ENCODE measurements at places on chromosomes 4 and X.

- DNase-seq = no peak
These were observed 280.1 kb downstream of the RAPGEF2 start for GRCh38 chr4:159382856-159383561.

DNA sequence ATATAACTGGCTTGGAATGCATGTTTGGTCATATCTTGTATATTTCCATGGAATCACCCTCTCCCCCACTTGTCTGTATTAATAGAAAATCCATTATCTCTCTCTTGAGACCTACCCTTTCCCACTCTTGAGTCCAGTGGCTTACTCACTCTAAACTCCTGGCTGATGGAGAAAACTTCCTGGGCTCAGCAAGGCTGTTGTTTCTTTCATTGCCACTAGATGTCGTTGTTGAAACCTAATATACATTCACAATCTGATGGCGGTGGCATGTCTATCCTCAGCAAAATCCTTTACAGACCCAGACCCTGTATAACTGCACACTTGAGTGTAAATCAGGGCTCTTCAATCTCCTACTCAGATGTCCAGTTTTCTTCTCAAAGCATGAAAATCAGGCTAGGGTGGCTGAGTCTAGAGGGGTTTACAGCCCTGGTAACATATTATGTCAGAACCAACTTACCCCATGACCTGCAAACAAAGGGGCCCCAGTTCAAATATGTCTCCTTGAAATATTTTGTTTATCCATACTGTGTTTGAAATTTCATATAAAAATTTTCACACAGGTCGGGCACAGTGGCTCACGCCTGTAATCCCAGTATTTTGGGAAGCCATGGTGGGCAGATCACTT lies 70.0 kb upstream of the FAM241A start:
- DNase-seq = no peak

DNA sequence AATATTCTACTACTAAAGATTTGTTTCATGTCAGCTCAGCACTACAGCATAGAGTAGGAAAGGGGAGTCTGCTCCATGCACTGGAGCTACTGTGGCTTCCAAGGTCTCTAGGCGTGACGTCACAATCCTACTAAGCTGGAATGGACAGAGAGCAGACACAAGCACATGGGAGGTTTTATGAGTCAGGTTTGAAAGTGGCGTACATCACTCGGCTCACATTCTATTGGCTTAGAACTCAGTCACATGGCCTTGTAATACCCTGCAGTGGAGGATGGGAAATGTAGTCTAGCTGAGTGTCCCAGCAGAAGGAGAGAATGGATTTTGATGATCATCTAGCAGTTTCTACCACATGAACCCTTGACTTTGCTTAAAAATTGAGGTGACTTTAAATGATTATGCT lies 624.8 kb upstream of the ATOH1 start:
- DNase-seq = no peak

DNA sequence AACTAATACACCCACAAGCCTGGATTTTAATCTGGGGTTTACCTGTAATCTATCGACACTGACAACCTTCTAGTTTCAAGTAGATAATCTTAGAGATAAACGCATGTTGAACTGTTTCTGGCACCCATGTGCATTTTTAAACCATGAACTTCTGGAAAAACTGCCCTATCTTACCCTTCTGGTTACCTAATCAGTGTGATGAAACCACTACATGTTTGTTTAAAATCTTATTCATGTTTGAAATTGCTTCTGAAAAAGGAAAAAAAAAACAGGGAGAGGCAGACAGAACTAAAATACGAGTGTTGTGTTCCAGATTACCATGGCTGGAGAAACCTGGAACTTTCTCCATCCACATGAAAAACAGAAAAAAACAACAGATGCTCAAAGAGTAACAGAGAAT lies 139.3 kb downstream of the MID1IP1 start:
- no peak for DNase-seq

GRCh38 chrX:121322159-121322558 lies 274.7 kb downstream of the GLUD2 start:
- DNase-seq = no peak

- no peak for DNase-seq
These were observed 256.3 kb downstream of the CENPC start for GRCh38 chr4:67288964-67289363.

GRCh38 chr4:77236806-77237205 lies 79.8 kb downstream of the CCNG2 start:
- DNase-seq = no peak

GRCh38 chr4:172986114-172986513 lies 182.5 kb upstream of the GALNT7 start:
- no peak for DNase-seq

- no peak for DNase-seq
These were observed 95.2 kb downstream of the SYNPO2 start for GRCh38 chr4:118983831-118984230.

DNA sequence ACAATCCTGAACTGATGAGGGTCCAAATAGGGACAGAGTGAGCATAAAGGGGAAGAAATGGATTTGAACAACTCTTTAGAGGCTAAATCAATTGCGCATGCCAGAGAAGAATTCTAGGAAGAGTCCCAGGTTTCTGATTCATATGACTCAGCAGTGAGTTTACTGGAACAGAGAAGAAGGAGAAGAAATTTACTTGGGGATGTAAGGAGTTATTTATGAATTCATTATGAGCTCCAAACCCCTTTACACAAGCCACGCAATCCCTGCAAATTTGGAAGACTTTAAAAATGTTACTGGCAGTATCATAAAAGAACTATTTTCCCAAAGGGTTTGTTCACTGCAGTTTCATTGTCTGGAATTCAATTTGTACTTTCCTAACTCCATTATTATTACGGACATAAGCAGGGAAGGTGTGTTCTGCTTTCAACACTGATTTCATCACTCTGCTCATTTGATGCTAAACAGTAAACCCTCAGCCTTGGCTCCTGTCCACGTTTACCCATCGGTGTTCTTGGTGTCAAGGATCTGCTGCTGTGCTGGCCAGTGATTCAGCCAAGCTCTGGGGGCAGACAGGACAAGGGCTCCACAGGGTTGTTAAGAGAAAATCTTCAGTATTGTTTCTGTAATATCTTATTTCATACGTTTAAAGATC lies 273.7 kb downstream of the HNRNPD start:
- no peak for DNase-seq

- no peak for DNase-seq
These were observed 773.6 kb upstream of the DIAPH2 start for GRCh38 chrX:95911062-95911461.

GRCh38 chr4:152535360-152535902 lies 461 bp downstream of the FBXW7 start:
- DNase-seq = no peak

DNA sequence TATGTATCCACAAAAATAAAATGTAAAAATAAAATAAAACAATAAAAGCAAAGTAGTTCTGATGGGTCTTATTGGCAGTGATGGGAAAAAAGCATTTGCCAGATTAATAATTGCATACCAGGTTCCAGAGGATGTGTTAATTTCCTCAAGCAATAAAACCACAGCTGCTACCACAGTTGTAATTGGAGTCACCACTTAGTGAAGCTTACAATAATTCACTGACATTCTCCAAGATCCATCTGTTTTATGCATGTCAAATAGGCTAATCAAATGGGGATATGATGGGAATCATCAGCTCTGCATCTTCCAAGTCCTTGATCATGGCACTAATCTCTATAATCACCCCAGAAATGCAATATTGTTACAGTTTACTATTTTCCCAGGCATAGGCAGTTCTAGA lies 123.5 kb upstream of the EMCN start:
- no peak for DNase-seq

DNA sequence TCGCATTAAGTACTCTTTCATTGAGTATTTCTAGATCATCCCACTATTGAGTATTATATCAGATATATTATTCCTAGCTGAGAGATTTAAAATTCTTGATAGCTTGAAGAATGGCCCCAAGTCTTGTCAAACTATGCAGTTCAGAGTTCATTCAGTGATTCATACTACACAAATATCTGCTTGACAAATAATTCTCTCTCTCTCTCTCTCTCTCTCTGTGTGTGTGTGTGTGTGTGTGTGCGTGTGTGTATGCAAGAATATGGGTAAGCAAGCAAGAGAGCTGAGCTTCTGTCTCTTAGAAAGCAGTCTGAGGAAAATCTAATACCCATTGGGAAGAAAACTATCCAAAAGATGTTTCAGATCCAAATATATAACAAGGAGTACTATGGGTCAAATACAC lies 142.0 kb downstream of the SLC10A7 start:
- no peak for DNase-seq

- no peak for DNase-seq
These were observed 111.4 kb downstream of the HDAC8 start for GRCh38 chrX:72461288-72461687.

GRCh38 chr4:53196882-53197771 lies 168.7 kb downstream of the SCFD2 start:
- DNase-seq = no peak

DNA sequence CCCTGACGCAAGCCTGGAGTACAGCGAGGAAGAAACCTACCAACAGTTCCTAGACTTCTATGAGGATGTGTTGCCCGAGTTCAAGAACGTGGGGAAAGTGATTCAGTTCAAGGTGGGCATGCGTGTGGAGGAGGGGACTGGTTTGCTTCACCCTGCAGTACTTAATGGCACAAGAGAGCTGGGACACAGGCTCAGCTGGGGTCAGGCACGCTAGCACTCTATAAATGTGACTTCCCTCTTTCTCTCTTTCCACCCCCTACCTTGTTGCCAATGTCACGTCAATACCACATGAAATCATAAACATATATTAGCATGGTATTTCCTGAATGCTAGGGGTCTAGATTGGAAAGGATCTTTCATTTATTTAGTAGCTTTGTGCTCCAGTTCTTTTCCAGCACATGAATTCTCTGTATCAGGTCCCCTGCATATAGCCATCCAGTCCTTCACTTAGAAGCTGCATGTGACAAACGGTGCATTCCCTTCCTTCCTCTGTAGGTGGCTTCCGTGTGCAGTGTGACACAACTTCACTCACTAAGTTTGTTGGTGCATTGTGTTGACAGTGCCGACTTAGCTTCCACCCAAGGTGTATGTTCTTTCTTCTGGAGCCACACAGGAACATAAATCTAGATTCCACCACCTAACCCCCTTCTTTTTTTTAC lies 25.6 kb downstream of the ZRSR2 start:
- DNase-seq = no peak

DNA sequence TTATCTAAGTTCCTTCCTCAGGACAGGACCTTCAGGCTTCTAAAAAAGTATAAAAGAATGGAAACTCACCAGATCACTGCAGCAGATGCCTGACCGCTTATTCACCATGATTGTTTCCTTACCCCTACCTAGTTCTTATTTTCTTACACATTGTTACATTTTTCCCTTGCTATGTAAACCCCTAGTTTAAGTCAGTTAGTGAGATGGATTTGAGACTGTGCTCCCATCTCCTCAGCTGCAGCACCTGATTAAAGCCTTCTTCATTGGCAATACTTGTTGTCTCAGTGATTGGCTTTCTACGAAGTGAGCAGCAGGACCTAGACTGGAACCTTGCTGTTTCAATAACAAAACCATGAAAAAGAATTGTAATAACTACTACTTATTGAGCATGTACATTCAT lies 4.7 kb downstream of the SPARCL1 start:
- no peak for DNase-seq

GRCh38 chrX:133676344-133677122 lies 261.2 kb upstream of the GPC4 start:
- DNase-seq = no peak

- no peak for DNase-seq
These were observed 36.3 kb downstream of the C4orf51 start for GRCh38 chr4:145716200-145716599.

GRCh38 chr4:142697320-142697719 lies 148.8 kb downstream of the INPP4B start:
- DNase-seq = no peak

- DNase-seq = no peak
These were observed 9.2 kb downstream of the SPIN3 start for GRCh38 chrX:56986138-56986537.

DNA sequence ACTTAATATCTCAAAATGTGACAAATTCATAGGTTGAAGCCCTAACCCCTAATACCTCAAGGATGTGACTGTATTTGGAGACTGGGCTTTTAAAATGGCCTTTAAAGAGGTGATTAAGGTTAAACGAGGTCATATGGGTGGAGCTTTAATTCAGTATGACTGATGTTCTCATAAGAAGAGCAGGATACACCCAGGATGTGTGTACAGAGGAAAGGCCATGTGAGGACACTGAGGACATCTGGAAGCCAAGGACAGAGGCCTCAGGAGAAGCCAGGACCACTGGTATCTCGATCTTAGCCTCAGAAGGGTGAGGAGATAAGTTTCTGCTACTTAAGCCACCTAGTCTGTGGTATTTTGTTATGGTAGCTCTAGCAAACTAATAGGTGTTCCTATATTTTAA lies 49.0 kb upstream of the SHISA3 start:
- no peak for DNase-seq

DNA sequence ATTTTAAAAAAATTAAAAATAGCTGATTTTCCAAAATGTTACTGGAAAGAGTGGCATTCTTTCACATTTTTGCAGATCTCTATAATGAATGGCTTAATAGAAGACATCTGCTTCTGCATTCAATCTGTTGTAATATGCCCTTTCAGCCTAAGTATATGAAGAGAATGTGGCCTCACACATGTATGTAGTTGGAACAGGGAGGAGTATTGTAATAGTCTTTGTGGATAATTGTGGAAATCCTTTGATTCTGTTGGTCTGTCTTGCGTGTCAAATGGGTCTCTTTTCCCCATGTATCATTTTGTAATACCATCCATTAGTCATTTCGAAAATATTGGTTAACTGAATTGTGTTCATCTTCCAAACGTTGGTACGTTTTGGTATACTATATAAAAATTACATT lies 11.6 kb downstream of the TXLNG start:
- DNase-seq = no peak

DNA sequence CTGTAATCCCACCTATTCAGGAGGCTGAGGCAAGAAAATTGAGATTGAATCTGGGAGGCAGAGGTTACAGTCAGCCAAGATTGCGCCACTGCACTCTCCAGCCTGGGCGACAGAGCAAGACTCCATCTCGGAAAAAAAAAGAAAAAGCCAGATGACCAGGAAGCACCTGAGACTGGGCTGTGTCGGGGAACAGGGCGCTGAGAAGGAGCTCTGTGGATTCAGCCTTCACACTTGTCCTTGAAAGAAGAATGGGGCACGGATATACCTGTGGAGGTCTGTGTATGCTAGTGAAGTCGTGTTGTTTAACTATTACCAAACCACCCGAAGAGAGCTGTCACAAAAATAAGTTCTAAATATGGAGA lies 39.3 kb upstream of the TADA2B start:
- DNase-seq = no peak

DNA sequence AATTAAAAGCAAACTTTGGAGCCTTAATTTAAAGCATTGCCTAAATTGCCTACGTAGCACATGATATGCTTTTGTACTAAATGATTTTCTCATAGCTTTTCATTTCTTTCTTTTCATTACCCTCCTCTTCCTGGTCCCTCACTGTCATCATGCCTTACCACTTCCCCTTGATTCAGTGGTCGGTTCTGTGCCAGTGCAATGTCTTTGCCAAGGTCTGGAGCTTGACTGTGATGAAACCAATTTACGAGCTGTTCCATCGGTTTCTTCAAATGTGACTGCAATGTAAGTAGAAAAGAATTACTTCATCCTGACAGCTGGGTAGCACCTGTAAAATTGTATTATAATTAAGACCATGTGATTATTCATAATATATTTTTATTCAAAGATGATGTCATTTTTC lies 72.5 kb downstream of the C4orf46 start:
- no peak for DNase-seq

GRCh38 chrX:108736509-108737479 lies at the start of gene IRS4:
Gene IRS4 (minus strand): TSS chrX:108736563.
- DNase-seq = no peak

GRCh38 chrX:13215729-13216128 lies 104.1 kb downstream of the ATXN3L start:
- no peak for DNase-seq
